Transverse colon (tissue), 4 donors: ENCODE measurements at places on chromosomes 16 and 17. TPM values are rescaled to one million over a fixed set of nuclear protein-coding genes. Genes with fewer than 3 reads are reported as not detected.
A peak's percentile ranks its signal among the peaks of the same experiment; 100 is the strongest.

DNA sequence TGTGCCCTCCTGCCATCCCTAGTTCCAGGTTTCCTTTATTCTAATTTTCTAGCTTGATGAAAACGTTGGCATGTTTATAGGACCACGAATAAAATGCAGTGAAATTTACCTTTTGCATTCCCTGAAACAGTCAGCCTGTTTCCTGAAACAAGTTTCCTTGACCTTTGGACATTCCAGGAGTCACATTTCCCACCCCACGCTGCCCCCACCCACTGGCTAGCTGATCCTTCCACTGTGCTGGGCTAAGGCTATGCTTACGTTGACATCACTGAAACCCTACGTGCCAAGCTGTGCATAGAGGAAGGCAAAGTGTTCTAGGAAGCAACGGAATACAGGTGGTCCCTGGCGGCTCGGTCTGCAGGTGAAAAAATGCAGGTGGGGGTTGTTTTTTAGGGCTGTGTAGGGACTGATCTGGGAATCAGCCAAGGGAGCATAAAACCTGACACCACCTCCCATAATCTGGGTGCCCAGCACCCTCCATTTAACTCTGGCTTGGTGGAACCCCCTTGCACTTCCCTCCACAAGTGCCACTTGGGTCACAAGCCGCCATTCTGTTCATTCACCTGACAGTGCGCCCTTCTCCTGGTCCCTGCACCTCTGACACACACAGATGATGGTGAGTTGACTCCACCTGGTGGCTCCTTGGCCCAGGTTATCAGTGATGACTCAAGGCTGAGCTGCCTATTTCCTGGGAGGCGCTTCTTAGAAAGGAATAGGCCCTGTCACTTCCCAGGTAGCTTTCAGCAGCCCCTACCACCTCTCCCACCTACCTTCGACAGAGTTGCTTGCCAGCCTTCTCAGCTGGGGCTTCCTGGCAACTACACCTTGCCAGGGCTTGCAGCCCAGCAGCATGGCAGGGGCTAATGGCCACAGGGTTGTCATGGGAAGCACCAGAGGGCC, 83.7 kb downstream of the N4BP1 start:
- H3K27ac ChIP-seq = no peak overlapping the region
- DNase-seq = peak; percentile 81
- H3K27me3 ChIP-seq = no peaks in the 10 kb centered on the region
- peaks cover 9% of the 10 kb centered on the region for H3K4me1 ChIP-seq

DNA sequence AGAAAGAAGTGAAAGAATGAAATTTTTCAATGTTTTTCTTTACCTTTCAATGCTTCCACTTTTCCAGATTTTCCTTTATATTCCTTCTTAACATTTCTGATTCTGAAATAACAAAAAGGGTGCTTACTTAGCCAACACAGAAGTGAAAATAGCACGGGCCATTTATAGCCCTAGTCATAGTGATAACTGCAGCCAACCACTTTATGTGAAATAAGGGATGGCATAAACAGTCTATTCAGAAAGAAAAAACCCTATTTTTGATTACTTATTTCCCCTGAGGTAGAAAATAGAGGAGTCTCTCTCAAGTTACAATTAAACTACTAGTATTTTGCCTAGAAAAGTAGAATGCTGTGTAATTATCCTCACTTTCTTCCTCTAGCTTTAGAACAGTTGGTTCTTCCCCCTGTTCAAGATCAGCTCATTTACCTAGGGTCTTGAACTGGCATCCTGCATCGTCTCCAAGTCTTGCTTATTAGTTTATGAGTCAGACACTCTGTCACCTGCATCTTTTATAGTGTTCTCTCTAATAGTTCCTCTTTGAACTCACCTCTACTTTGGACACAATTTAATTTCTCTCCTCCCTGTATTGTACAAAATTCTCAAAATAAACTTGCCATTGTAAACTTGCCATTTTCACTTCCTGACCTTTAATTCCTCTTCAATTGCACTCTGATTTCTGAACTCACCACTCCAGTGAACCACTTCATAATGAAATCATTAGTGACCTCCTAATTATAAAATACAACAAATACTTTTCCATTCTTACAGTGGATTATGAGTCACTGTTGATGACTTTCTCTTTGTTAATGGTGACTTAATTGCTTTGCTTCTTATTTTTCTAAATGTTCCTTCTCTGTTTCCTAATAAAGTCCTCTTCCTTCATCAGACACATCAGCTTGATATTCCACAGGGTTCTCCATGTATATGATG, 23.6 kb downstream of the ABCA6 start:
- no peaks in the 10 kb centered on the region for H3K27me3 ChIP-seq
- no peaks in the 10 kb centered on the region for H3K36me3 ChIP-seq
- no peaks in the 10 kb centered on the region for H3K4me1 ChIP-seq
- no peak overlapping the region for H3K4me3 ChIP-seq
- no peak for DNase-seq
- no peak overlapping the region for H3K27ac ChIP-seq

DNA sequence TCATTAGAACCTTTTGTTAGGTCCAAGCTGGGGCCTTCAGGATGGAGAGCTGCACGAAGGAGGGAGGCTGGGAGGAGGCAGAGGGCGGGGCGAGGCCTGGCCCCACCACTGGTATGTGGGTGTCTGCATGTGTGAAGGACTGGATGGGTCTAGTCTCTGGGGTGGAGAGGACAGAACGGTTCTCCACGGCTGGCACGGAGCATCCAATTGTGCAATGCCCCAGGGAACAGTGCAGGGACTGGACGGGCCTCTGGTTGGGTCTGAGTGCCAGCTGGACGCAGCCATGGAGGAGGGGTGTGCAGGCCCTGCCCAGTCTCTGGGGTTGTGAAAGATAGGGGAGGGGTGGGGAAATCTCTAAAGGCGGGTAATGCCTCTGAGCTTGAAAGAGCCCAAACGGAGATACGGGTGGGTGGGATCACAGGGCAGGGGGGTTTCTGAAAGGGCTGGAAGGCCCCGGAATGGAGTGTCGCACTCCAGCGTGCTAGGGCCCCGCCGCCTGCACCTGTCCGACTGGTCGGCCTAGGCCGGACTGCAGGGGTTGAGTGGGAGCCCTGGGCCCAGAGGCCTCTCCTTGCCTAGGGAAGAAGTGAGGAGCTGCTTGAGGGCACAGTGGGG, 1.6 kb downstream of the PPL start:
- DNase-seq = peak; percentile 65
- peaks cover 13% of the 10 kb centered on the region for H3K27me3 ChIP-seq
- no peaks in the 10 kb centered on the region for H3K36me3 ChIP-seq
- peak overlapping the region; percentile 82 for H3K4me3 ChIP-seq
- H3K27ac ChIP-seq = no peak overlapping the region

DNA sequence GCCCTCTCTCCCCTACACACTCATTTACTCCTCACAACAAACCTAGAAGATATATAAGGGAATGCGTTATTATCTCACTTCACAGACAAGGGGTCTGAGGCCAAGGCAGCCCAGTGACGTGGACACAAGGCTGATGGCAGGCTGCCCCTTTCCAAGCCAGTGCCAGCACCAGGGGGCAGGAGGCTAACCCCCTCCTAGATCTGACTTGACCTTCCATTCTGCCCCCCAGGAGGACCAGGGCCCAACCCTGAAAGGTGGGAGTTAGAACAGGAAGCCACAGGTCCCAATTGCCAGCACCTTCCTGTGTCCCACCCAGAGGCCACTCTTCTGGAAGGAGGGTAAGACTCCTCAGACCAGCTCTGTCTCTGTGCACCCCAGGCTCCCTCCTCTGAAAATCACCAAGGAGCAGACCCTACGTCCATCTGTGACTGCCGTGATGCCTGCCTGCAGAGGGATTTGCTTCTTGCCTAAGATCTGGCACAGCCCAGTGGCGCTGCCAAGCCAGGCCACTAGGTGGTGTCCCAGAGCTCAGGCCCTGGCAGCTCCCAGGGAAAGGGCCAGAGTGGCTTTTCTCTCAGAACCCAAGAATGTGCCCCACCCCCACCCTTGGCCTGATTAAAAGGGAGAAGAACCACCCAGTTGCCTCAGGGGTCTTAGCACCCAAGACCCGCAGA, 42.4 kb upstream of the MRPS23 start:
- H3K4me3 ChIP-seq = no peak overlapping the region
- peaks cover 45% of the 10 kb centered on the region for H3K4me1 ChIP-seq
- no peaks in the 10 kb centered on the region for H3K36me3 ChIP-seq
- H3K27ac ChIP-seq = peak overlapping the region; percentile 88

DNA sequence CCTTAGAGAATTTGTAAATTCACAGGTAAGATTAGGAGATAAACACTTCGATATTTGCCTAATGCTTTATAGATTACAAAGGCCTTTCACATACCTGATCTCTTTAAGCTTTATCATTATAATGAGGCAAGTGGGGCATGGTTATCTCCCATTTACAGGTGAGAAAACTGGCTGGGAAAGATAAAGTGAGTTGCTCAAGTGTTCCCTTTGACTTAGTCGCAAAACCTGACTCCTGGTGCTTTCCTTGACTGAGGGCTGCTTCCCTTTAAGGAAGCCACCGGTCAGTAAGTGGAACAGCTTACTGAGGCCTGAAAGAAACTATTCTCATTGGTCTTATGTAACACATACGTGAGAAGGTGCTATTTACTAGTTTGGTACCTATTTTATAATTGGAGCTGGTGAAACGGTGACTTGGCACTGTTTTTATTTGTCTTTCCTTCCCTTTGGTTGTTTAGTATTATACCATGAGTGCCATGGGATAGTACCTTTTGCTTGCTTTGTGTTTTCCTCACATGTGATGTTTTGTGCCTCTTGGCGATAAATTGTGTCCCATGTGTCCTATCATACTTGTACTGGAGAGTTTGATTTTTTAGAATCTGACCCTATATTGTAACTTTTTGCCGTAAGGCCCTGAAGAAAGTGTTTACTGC, 57.2 kb downstream of the NUP88 start:
- no peaks in the 10 kb centered on the region for H3K27me3 ChIP-seq
- no peaks in the 10 kb centered on the region for H3K36me3 ChIP-seq
- no peaks in the 10 kb centered on the region for H3K4me1 ChIP-seq
- no peak overlapping the region for H3K27ac ChIP-seq
- no peak for DNase-seq

DNA sequence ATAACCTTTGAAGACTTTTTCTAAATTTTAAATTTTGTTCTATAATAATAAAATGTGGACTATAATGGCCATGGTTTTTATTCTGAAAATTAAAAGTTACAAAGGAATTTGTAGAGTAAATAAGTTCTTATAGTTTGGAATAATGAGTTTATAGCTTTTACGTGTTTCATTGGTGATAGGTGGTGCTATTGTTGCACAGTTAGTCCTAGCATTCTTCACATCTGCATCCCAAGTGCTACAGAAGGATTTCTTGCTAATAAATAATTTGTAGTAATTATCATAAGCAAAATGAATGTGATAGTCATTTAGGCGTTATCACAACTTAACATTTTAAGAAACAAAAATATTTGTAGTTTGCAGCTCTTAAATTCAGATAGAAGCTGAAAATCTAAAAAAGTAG, 67.9 kb downstream of the BCAS3 start:
- H3K27ac ChIP-seq = no peak overlapping the region
- DNase-seq = no peak
- no peaks in the 10 kb centered on the region for H3K27me3 ChIP-seq
- H3K4me3 ChIP-seq = no peak overlapping the region

- H3K4me3 ChIP-seq = no peak overlapping the region
- no peaks in the 10 kb centered on the region for H3K27me3 ChIP-seq
- H3K36me3 ChIP-seq = no peaks in the 10 kb centered on the region
- no peaks in the 10 kb centered on the region for H3K4me1 ChIP-seq
These were observed 20.5 kb upstream of the SDR42E2 start for GRCh38 chr16:22141767-22142166.

DNA sequence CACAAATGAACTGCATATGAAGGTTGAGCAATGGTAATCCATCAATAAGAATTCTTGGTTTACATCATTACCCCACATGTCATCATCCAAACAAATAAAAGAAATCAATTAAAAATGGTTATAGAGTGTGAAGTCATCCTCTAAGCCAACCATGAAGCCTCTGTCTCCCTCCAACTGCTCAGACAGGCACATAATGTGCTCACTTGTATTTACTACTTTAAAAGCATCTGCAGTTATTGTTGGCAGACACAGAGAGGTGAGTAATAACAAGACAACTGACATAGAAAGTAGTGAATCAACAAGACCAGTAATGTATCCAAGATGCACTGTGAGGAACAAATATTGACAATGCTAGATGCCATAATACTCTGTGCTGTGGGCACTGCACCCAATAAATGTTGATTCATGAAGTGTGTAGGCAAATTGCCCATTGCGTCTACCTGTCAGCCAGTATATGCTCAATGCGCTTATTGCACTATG, 20.0 kb downstream of the ADAMTS18 start:
- H3K27me3 ChIP-seq = no peaks in the 10 kb centered on the region
- no peaks in the 10 kb centered on the region for H3K4me1 ChIP-seq
- no peak for DNase-seq
- H3K36me3 ChIP-seq = no peaks in the 10 kb centered on the region
- no peak overlapping the region for H3K27ac ChIP-seq

DNA sequence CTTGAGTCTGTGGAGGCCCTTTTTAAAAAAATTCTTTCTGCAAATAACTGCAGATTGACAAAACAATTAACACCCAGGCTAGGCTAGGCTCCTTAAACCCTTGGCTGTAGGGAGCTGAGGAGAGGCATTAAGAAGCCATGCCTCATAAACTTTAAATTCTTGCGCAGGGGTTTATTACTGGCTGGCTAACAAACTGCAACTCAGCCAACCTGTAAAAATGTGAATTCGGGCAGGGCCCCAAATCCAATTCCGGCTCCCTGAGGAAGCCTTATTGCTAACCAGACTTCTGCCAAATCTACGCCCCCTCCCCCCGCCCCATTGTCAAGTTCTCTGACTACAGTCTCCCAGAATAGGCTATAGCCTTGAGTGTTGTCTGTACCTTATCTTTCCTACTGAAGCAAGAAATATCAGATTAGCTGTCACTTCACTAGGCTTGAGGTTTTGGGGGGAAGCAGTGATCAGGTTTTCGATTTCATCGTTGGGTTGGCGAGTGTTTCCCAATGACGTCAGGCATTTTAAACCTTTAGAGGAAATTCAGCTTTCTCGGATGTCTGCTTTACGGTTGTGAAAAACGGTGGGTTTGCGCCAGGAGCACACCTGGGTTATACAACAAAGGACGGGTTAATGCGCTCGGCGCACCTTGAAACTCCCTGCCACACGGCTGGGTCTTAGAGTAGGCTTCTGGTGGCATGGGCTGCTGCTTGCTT, 2.0 kb downstream of the CDH3 start:
- no peaks in the 10 kb centered on the region for H3K36me3 ChIP-seq
- peaks cover 74% of the 10 kb centered on the region for H3K27me3 ChIP-seq
- no peak overlapping the region for H3K4me3 ChIP-seq
- DNase-seq = no peak
- H3K27ac ChIP-seq = no peak overlapping the region

DNA sequence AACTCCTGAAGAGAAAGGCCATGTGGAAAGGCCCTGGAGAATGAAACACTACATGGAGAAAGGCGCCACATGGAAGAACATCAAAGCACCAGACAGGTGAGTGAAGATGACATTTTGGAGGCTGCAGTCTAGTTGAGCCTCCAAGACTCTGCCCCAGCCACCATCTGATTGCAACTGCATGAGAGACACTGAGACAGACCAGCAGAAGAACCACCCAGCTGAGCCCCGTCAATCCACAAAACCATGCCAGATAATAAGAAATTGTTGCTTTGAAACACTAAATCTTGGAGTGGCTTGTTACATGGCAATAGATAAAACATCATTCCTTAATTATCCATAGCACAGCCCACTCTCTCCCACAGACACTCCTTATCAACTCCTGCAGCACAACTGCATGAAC, 4.8 kb downstream of the GAS7 start:
- H3K27me3 ChIP-seq = peaks cover 16% of the 10 kb centered on the region
- H3K36me3 ChIP-seq = no peaks in the 10 kb centered on the region
- no peaks in the 10 kb centered on the region for H3K4me1 ChIP-seq
- DNase-seq = no peak
- H3K27ac ChIP-seq = no peak overlapping the region
- H3K4me3 ChIP-seq = no peak overlapping the region

SOST gene
- total RNA-seq = not detected

TOX3 gene
- 32.6 TPM for total RNA-seq

KRTAP3-1 gene
- not detected for total RNA-seq

SLC16A3 gene
- total RNA-seq = 63.2 TPM
